ENCODE measurements at places on chromosomes 16 and 17. TPM values are rescaled to one million over a fixed set of nuclear protein-coding genes. Genes with fewer than 3 reads are reported as not detected.

Gene TMC8
- 3.0 TPM for total RNA-seq

Gene RAPGEFL1
- total RNA-seq = 5.3 TPM

Gene RASD1
- total RNA-seq = 63.8 TPM

- DNase-seq = no peak
Observed at GRCh38 chr16:84434800-84435199, 66.5 kb downstream of the ATP2C2 start.

DNA sequence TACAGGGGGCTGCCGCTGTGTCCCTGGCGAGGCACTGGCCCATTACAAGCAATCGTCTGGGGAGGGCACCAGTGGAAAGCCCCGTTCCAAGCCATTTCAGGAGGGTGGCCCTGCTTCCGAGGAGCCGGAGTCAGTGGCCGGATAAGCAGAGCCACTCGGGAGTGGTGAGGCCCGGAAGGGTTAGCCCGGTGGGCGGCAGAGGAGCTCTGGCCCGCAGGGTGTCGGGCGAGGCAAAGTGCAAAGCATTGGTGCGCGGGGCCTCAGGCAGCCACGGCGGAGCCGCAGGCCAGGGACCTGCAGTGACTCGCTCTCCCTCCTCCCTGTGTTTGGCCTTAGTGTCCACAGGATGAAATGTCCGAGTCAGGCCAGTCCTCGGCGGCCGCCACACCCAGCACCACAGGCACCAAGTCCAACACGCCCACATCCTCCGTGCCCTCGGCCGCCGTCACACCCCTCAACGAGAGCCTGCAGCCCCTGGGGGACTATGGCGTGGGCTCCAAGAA is 24.6 kb downstream of the NME3 start:
- no peak for DNase-seq

DNA sequence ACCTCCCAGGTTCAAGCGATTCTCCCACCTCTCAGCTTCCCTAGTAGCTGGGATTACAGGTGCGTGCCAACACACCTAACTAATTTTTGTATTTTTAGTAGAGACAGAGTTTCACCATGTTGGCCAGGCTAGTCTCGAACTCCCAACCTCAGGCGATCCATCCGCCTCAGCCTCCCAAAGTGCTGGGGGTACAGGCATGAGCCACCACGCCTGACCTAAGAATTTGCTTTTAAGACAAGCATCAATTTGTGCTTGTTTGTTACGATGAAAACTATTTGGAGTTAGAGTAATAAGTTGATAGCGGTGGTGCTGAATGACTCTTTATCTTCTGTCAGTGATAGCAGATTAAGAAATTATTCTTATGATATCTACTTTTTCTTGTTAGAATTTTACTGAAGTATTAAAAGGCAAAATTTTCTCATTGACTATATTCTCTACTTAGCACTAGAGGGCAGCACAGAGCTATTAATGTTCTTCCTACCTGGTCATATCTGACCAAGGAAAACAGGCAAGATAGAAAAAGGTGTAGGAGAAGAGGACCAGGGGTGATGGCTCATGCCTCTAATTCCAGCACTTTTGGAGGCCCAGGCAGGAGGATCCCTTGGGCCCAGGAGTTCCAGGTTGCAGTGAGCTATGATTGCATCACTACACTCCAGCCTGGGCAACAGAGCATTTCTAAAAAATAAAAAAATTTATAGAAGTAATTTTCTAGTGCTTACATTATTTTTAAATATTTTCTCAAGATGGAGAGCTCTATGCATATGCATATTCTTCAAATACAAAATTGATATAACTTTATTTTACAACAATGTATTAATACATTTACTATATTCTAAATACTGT is 24.5 kb downstream of the STXBP4 start:
- DNase-seq = no peak

DNA sequence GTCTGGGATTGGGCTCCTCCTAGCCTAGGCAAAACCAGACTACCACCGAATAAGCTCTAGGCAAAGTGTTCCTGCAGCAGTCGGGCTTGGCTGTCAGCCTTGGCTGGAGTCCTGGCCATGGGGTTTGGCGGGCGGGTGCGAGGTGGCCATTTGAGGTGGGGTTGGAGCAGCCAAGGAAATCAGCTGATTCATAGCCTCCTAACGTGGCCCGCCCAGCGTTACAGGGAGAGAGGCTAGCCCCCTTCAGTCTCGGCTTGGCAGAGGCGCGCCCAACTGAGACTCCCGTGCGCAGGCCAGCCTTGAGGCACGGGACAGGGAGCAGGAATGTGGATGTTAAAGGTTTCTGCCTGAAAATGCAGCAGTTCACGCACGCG is 1.9 kb downstream of the PMP22 start:
- peak; percentile 97 for DNase-seq

- DNase-seq = peak; percentile 90
Observed at GRCh38 chr16:2715519-2715918, 4.5 kb downstream of the PRSS27 start.

GRCh38 chr16:75104836-75105235 is 11.7 kb downstream of the LDHD start:
- no peak for DNase-seq

- DNase-seq = no peak
Observed at GRCh38 chr17:59941131-59941530, 23.4 kb downstream of the RNFT1 start.

DNA sequence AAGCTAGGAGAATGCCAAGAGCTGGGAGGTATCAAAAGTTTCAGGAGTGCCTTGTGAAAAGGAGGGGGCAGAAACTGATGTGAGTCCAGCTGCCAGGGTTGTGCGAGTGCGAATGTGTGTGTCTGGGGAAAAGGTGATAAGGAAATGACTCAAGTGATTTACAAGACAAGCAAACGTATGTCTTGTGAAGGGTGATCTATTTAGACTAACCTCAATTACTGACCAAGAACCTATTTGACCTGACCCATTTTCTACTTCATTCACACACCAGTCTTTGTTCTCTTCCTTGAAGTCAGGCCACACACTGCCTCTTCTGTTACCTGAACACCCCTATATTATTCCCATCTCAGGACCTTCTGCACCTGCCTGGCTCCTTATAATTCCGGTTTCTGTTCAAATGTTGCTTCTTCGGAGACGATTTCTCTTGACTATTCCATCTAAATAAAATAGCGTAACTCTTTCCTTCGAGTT is 1.0 kb downstream of the GDE1 start:
- no peak for DNase-seq

- DNase-seq = no peak
Observed at GRCh38 chr16:53561101-53561888, 58.3 kb upstream of the AKTIP start.

- DNase-seq = no peak
Observed at GRCh38 chr17:34841467-34841866, 119.8 kb downstream of the CCT6B start.

DNA sequence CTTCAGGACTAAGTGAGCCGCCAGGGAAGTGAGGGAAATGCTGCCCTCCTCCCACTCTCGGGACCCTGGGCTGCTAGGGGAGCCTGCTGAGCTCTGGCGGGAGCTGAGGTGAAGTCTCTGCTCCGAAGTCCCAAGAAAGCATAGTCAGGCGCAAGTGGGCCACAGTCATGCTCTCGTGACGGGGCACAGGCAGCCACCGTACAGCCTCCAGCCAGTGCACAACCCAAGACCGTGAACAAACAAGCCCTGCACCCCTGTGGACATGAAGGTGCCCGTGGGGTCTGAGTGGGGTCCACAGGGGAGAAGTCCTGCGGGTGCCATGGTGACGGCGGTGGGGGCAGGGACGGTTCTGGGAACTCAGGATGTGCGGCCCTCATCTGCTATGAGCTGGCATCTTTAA is 24.7 kb downstream of the ZNF276 start:
- no peak for DNase-seq

GRCh38 chr17:29722411-29723198 is 99.9 kb upstream of the CORO6 start:
- no peak for DNase-seq

- DNase-seq = no peak
Observed at GRCh38 chr17:55436224-55437158, 14.9 kb upstream of the MMD start.

- DNase-seq = no peak
Observed at GRCh38 chr16:3825103-3825502, 55.4 kb downstream of the CREBBP start.

GRCh38 chr16:88376835-88377726 is 5.7 kb upstream of the ZNF469 start:
- peak; percentile 8 for DNase-seq

DNA sequence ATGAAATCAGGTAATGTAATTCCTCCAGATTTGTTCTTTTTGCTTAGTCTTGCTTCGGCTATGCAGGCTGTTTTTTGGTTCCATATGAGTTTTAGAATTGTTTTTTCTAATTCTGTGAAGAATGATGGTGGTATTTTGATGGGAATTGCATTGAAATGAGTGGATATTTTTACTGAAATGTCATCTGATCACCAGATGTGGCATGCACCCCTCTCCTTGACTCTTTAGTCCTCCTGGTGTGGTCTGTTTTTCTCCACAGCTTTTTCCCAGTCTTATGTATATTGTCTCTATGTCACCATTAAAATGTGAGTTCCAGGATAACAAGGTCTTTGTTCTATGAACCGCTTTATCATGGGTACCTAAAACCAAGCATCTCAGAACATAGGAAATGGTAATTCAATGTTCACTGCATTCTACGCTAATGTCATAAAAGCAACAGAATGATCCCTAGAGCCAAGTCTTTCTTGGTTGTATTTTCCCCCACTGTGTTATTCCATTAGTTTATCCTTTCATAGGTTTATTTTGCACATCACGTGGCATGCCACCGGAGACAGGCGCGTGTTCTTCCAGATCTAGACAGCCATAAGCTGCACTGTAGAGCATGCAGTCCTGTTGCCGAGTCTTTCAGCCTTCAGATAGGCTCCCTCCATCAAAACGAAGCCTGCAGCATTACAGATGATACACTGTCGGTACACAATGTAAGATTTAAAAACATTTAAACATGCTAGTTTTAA is 172.5 kb downstream of the RPTOR start:
- DNase-seq = no peak

DNA sequence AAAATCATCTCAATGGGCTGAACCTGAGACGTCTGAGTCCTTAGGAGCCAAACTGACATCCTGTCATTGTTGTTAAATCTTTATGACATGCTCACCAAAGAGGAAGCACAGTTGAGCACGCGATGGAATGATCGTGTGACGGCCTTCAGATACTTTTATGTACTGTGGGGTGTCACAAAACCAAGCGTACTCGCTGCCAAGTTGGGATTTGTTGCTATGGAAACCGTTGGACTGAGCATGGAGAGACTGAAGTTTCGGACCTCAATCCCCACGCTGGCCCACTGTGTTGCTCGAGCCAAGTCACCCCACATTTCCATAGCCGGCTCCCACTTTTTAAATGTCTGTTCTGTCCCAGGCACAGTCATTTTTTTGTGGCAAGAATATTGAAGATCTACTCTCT is 222.8 kb upstream of the SDK2 start:
- no peak for DNase-seq

Gene DPEP3
- not detected for total RNA-seq

Gene EVI2B
- 2.5 TPM for total RNA-seq

DNA sequence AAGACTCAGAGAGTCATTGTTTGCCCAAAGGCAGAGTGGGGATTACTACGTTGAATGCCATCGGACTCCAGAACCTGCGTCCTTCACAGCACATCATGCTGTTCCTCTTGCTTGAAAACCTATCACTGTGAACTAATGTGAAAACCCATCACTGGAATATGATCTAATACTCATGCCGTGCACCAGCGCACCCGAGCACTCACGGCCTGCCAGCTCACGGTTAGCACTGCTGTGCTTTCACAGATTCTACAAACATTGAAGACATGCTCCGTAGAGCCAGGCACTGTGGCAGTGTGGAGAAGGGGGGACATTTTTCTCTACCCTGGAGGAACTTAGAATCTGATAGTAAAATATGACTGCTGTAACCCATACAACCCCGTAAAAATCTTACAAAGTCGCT is 350.4 kb downstream of the C16orf95 start:
- no peak for DNase-seq

GRCh38 chr17:50094243-50094752 is 853 bp upstream of the PDK2 start:
- peak; percentile 97 for DNase-seq

Gene AGRP
- total RNA-seq = not detected

DNA sequence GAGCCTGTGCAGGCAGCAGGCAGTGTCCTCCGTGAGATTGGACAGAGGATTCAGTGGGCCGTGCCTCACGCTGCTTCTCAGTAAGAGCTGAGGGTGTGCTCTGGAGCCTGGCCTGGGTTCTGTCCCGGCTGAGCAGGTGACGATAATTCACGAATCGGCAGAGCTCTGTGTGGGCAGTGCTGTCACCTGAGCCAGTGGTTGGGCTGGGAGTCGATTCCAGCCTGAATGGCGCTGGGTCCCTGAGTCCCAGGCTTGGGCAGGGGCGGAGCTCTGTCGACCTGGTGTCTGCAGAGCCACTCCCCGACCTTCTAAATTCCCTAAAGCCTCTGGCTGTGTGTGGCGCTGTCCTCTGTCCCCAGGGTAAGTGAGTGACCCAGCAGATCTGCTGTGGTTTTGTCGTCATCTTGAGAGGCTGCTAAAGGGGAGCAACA is 8.4 kb downstream of the ACSF3 start:
- DNase-seq = no peak

Gene CYGB
- total RNA-seq = 83.9 TPM

Gene EPX
- total RNA-seq = not detected

Gene GAST
- not detected for total RNA-seq

GRCh38 chr16:86479419-86479818 is 30.9 kb upstream of the FOXF1 start:
- no peak for DNase-seq

- peak; percentile 82 for DNase-seq
Observed at GRCh38 chr16:87416826-87417527, 24.8 kb downstream of the MAP1LC3B start.

- DNase-seq = peak; percentile 78
Observed at GRCh38 chr17:49361129-49361901, 735 bp downstream of the ZNF652 start.

DNA sequence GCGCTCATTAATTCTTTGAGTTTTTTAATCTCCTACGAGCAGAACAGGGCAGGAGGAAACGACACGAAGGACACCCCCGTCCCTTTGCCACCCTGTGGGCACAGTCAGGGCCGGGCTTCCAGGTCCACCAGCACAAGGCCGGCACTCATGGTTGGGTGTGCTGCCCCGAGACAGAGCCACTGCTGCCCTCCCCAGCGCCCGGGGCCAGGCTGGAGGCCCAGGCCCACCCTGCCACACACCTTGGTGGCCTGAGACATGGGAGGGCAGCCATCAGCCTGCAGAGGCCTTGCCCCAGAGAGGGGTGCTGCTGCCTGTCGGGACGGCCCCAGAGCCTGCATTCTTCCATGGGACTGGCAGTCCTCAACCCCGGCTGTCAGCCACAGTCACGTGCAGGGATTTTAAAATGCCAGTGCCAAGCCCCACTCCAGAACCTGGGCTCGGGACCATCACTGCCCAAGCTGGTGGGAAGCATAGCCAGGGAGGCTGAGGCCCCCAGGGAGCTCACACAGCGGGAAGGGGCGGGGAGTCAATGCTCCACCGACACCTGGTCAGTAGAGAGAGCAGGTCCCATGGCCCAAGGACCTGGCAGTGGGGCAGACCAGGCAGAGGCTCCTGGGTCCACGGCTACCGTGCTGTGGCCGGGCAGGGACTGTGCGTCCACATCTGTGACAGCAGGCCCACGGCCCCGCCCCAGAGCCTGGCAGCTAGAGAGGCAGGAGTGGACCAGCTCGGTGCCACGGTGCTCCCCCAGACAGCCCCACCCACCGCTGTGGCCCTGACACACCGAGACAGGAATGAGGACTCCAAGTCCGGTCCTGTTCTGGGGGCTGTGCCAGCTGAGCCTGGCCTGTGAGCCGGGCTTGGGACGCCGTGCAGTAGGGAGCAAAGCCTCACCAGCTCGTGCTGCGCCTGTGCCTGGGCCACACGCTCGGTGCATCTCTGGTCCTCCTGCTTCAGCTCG is 27.5 kb downstream of the CEP131 start:
- DNase-seq = peak; percentile 66
